Glomerular endothelial cell (primary cell): ENCODE measurements at places on chromosomes 1 and 21. TPM values are rescaled to one million over a fixed set of nuclear protein-coding genes. Genes with fewer than 3 reads are reported as not detected.

The CELA3A gene
- not detected in 2 replicates for total RNA-seq

The FCN3 gene
- not detected in 2 replicates for total RNA-seq

The CRB1 gene
- total RNA-seq = 0.15 TPM in 1 of 2 replicates, not detected in the other

The SLC66A1 gene
- 19.0 and 20.1 TPM in 2 replicates for total RNA-seq

The ACTA1 gene
- total RNA-seq = not detected in 2 replicates

The CFHR4 gene
- total RNA-seq = not detected in 2 replicates

The TPR gene
- total RNA-seq = 62.2 and 64.1 TPM in 2 replicates

The FAM151A gene
- total RNA-seq = not detected in 2 replicates

The PHLDA3 gene
- 59.6 and 74.8 TPM in 2 replicates for total RNA-seq

The DUSP12 gene
- 23.8 and 25.0 TPM in 2 replicates for total RNA-seq

The CFHR5 gene
- not detected in 2 replicates for total RNA-seq

The ZFP69B gene
- total RNA-seq = 1.6 and 3.5 TPM in 2 replicates

The DDR2 gene
- total RNA-seq = 3.3 and 5.8 TPM in 2 replicates

The VWA5B1 gene
- total RNA-seq = not detected in 2 replicates

The IGSF9 gene
- total RNA-seq = 0.05 and 0.06 TPM in 2 replicates

The CNR2 gene
- not detected in 2 replicates for total RNA-seq

The SMPDL3B gene
- 1.8 TPM in 1 of 2 replicates, not detected in the other for total RNA-seq

The GBP1 gene
- total RNA-seq = 24.7 and 60.4 TPM in 2 replicates

The KIAA1614 gene
- 3.4 and 5.1 TPM in 2 replicates for total RNA-seq

The FDPS gene
- total RNA-seq = 319 and 345 TPM in 2 replicates

The OR2T35 gene
- total RNA-seq = not detected in 2 replicates

The AMY1C gene
- total RNA-seq = not detected in 2 replicates

The LCE1D gene
- total RNA-seq = not detected in 2 replicates

The DHDDS gene
- total RNA-seq = 49.1 and 52.9 TPM in 2 replicates

The TRIM17 gene
- total RNA-seq = not detected in 2 replicates

The RXFP4 gene
- not detected in 2 replicates for total RNA-seq

The MEX3A gene
- total RNA-seq = 10.5 and 11.6 TPM in 2 replicates

The C8A gene
- total RNA-seq = not detected in 2 replicates

The FGR gene
- total RNA-seq = not detected in 2 replicates

The MYOCOS gene
- total RNA-seq = not detected in 2 replicates

The DLGAP3 gene
- 0.23 TPM in 1 of 2 replicates, not detected in the other for total RNA-seq

The WDR4 gene
- 9.8 and 13.1 TPM in 2 replicates for total RNA-seq

The EXTL2 gene
- total RNA-seq = 19.2 and 20.0 TPM in 2 replicates

The GBP4 gene
- total RNA-seq = 27.0 and 38.0 TPM in 2 replicates

The NMNAT2 gene
- 0.23 and 0.24 TPM in 2 replicates for total RNA-seq

The USH2A gene
- not detected in 2 replicates for total RNA-seq

The ZNF687 gene
- total RNA-seq = 17.6 and 22.8 TPM in 2 replicates

The TMEM240 gene
- total RNA-seq = 1.7 and 3.4 TPM in 2 replicates

The CYP4A22 gene
- total RNA-seq = not detected in 2 replicates

The CELSR2 gene
- 4.3 and 5.1 TPM in 2 replicates for total RNA-seq

The CAMK2N1 gene
- total RNA-seq = 4.6 and 8.9 TPM in 2 replicates

The AKR7A3 gene
- total RNA-seq = 0.24 and 0.88 TPM in 2 replicates

The LAX1 gene
- 0.12 TPM in 1 of 2 replicates, not detected in the other for total RNA-seq

The TDRD5 gene
- total RNA-seq = not detected in 2 replicates

The THEM5 gene
- total RNA-seq = not detected in 2 replicates

The ADGRB2 gene
- 1.6 and 2.6 TPM in 2 replicates for total RNA-seq

The FMO3 gene
- total RNA-seq = not detected in 2 replicates

The TMIGD3 gene
- not detected in 2 replicates for total RNA-seq
